Activated naive CD4-positive, alpha-beta T cell treated with anti-CD3 and anti-CD28 coated beads, Interleukin-2, amount 10 ng/mL, durations not matched to agents 7 days and 5 days (primary cell): ENCODE measurements at places on chromosomes 6 and 20.

GRCh38 chr20:59958626-59959025 is 403 bp downstream of the CDH26 start:
- DNase-seq = no peak

DNA sequence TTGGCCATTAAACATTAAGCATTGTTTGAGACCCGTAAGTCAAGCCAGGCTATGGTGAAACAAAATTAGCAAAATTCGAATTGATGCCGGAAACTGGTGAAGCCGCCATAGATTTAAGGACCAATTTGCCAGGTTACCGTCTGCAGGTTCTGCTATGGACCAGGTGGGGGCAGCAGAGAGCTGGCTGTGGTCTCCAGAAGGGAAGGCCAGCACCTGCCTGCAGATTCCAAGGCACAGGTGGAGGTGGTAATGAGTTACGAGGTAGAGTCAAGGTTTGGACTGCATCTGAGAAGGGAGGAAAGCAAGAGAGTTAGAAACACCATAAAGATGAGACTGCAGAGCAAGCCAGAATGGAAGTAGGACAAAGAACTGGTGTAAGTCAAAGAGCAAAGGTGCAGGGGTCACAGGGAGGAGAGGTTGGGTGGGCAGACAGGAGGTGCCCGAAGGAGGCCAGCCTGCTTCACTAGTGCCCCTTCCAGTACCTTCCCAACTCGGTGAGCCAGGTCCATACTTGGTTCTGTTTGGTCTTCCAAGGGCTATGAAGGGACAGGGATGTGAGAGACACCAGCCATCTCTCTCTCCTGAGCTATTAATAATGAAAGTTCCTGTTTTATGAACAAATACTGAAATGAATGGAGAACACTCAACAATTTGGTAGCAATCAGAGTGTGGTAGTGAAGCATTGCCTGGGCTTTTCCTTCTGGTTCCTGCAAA is 131.6 kb upstream of the ESR1 start:
- peak; percentile 69 for DNase-seq

- no peak for DNase-seq
Measured at GRCh38 chr6:57315111-57315510, 2.3 kb upstream of the PRIM2 start.

DNA sequence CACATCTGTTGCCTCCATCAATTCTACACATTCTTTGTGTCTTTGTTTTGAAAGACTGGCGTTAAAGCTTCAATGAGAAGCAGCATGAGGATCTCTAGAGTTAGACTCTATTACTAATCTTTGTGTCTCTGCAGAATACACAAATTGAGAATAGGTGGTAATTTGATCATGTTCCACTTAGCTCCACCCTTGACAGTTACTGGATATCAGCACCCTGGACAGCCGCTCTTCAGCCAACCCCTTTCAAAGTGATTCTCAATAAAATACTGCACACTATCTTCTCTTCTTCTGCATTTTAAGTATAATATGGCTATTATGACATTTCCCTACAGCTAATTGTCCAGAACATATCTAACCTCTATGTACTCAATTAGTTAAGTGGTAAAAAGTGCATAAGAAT is 54.3 kb upstream of the CNR1 start:
- DNase-seq = no peak

DNA sequence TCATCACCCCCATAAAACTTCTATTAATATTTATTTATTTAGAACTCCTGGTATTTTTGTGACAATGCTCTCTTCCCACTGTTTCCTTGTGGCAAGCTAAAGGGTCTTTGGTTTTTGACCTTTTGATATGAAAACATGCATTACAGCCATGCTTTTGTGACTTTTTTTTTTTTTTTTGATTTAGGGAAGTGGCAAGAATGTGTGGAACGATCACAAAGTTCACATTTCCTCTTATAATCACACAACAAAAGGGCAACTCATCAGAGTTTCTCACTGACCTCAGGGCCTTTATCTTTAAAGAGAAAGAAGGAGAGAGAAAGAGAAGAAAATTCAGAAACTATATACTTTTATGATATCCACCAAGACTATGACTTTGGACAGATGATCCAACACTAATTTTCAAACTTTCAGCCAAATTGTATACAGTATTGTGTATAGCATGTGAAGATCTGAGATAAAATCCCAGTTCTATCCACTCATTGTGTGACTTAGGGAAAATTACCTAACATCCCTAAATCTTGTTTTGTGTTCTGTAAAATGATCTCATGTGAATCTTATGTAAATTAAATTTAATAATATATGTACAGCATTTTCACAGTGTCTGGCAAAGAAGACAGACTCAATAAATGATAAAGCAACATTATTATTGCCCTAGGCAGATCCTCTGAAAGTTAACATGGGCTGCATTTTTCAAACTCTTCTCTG is 106.8 kb upstream of the MARCKS start:
- no peak for DNase-seq

- DNase-seq = no peak
Measured at GRCh38 chr6:106250953-106251352, 74.6 kb downstream of the ATG5 start.

DNA sequence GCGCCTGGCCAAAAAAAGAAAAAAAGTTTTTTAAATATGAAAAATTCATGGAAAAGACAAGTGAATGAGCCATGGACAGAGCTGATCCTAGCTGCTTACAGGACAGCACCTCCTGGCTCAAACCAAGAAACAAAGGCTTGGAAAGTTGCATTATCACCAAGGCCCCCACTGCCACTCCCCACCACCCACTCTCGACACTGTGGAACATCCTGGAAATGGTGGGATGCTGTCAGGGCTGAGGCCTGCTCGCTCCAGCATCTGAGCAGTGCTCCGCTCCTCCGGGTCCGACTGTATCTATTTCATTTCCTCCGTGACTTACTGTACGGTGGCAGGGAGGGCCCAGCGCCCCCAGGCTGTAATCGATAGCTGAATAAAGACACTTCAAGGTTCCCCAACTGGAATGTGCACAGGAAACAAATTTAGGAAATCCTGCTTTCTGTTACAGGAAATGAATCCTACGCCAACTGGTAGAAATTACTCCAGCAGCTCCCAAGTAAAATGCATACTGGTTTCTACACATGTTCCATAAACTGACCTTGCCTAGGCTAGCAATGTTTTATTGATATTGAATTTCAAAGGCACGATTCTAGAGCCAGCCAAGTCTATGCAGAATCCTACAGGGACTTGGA is 109.5 kb upstream of the NFATC2 start:
- DNase-seq = no peak

DNA sequence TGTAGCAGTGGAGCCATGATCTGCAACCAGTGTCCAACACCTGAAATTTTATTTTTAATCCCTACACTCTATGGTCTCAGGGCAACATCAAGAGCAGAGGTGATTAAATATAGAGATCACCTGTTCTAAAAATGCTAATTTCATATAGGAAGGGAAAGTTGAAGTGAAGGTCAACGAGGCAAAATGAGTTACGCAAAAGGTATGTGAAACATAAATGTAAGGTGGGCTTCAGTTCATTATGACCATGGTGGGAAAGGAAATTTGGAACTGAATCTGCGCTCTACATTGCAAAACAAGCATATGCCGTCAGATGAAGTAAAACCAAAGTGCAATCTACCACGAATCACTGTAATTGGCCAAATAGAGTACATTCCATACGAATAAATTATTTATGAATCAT is 35.2 kb upstream of the STMND1 start:
- no peak for DNase-seq

DNA sequence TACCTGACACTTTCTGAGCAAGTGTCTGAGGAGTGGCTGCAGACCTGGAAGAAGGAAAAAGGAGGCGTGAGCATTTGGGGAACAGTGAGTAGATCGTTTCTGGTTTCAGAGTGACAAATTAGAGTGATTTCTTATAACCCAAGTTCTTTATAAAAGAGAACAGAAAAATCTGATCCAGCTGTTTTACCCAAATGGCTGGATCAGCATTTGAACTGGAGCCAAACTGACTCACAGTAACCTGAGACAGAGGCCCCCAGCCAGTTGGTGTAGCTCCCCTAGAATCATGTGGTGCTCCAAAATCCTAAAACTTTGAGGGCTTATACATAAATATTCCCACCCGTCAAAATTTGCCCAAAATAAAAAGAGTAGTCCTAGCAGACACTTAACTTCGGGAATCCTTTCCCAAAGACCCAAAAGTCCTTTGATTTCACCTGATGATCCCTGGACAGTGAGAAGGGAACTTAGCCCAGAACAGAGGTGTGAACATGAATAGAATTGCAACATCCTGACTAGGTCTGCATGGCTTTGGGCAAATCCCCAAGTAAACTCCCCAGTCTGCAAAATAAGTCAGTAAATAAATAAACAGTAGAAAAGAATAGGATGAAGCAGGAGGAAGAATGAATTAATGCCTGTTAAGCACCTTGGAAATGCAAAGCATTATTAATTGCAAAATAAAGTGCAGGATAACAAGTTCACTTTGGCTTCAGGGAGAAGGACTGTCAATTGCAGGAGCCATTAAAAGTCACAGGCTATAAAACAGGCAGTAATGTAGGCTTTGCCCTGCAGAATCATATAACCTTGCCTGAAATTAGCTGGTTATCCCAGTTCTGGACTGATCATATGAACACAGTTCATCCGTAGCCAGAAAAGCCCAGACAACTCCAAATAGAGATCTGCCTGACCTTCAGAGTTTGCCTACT is 262.0 kb upstream of the JARID2 start:
- no peak for DNase-seq

GRCh38 chr6:144549837-144550747 is 265.0 kb downstream of the UTRN start:
- DNase-seq = no peak

- DNase-seq = no peak
Measured at GRCh38 chr6:36117658-36118549, 12.4 kb upstream of the MAPK13 start.

DNA sequence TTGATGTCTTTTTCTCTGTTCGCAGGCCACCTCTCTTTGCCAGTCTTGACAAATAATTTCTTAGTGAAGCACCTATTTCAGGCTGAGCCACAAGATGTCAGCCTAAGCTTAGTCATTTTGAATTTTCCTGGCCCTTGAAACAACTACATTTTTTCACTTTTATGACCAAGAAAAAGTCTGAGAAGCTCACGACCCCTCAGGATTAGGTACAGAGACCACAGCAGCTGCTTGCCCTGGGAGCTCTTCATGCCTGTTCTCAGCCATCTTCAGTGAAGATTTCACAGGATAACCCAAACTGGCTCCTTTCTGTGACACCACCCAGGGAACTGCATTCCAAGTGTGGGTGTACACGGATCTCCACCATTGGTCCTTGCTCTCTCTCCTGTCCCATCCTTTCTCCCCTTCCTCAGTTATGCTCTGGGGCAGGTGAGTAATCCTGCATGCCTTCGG is 38.4 kb upstream of the SPTLC3 start:
- no peak for DNase-seq

- DNase-seq = no peak
Measured at GRCh38 chr20:34350095-34350494, 13.0 kb upstream of the ITCH start.

GRCh38 chr20:25207960-25208534 is 12.5 kb downstream of the ENTPD6 start:
- no peak for DNase-seq

GRCh38 chr6:7696061-7696460 is 29.8 kb upstream of the BMP6 start:
- DNase-seq = no peak

DNA sequence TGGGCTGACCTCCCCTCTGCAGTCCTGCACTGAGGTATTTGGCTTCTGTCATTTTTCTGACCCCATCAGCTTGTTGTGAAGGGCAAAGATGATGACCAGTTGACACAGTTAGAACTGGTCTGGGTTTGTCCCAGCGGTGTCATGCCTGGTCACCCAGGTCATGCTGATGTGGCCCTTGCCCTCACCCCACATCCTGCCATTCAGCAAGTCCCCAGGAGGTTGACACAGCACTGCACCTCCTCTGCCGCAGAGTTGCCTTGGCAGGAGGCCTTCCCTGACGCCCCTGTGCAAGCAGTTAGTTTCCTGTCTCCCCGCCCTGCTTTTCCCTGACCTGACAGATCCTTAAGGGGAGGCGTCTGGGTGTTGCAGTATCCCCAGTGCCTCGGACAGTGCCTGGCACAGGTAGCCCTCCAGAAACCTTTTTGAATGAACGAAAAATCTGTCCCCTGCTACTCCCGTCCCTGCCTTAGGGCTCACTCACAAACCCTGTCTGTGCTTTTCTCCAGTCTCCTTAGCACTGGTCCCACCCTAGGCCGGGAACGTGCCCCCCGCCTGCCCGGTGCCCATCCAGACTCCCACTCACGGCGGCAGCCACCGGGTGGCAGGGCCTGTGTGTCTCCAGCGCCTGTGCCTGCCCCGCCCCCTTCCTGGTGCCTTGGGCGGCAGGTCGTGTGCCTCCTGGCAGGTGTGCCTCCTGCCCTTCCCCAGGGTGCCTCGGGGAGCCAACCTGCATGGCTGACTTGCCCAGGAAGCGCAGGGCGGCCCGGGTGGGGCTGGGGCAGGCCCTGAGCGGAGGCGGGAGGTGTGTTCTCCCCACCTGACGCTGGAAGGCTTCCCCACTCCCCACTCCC is 146.3 kb upstream of the RNF24 start:
- no peak for DNase-seq

- DNase-seq = peak; percentile 46
Measured at GRCh38 chr20:57450419-57450818, 59.2 kb downstream of the RBM38 start.

DNA sequence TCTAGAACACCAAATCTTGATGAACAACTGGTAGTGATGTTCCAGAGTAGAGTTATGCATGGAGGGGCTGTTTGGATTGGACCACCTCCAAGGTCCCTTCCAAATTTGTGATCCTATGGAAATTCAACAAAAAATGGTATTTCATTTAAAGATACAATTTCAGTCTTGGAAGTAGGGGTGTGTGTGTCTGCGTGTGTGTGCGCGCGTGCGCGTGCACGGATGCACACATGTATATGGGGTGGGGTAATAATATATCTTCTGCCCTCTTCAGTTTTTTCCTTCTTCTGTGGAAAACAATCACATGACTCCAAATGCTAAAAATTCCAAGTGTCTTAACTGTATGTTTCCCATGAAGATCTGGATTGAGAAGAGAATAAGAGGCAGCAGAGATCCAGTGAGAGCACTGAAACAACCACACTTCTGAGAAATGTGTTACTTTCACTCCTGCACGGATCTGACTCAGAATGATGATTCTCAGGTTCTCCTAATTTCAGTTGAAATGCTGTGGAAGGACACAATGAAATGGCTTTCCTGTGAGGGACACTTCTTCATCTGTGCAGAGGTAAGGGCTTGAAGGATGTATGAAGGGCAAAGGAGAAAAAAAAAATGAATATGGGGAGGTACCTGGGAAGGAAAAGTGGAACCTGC is 10.6 kb upstream of the IL17F start:
- DNase-seq = no peak

DNA sequence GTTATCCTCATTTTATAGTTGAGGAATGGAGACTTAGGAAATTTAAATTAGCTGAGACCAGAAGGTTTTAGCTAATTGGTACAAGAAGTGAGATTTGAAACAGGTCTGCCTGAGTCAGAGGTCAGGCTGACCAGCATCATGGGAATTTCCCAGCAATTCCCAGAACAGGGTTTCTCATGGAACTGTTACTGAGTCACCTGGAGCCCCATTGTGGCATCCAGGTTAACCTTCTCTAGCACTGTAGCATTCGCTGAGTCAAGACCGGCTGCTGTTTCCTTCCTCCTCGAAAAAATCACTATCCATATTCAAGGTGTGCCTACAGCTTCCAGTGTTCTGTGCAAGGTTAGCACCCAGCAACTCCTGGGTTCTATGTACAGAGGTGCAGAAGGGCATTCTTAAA is 238.0 kb upstream of the MAN1A1 start:
- no peak for DNase-seq
